ENCODE measurements at places on chromosomes 5 and 9.

GRCh38 chr9:89395931-89396710, 77.8 kb downstream of the SECISBP2 start:
- no peak for DNase-seq

GRCh38 chr9:123431581-123431980, 75.6 kb downstream of the CRB2 start:
- DNase-seq = no peak

DNA sequence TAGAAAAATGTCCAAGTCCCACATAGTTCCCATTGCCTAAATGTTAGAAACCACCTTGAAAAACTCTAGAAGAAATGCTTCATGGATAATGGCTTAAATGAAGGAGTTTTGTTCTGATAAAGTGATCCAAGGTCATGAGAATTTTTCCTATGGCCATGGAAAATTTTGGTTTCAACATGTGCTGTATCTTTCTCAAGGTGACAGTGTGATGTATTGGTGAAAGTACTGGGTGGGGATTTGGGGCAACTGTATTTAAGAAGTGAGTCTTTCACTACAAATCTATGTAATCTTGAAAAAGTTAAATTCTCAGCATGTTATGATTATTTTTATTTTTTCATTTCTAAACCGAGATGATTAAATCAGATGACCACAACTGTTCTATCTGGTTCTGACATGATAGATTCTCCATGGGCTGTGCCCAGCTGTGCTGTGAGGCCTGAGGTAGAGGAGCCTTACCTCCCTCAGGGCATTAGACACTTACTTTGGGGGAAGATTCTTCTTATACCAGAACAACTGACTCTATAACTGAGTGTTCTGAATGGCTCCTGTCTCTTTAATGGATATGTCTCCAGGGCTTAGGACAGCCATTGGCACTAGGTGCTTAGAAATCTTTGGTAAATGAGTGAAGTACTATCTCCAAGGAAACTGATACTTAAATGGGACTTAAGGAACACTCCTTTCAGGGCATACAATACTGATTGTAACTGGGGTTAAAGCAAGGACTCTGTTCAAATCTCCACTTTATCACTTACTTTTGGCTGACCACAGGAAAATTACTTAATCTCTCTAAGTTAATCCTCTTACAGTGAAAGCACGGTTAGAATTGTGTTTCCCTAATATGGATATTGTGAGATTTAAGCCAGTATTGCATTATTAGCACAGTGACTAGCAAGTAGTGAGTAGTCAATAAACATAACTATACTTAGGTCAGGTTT, 397.4 kb upstream of the MEF2C start:
- no peak for DNase-seq

GRCh38 chr5:151427258-151427657, 20.1 kb upstream of the SLC36A1 start:
- peak; percentile 30 for DNase-seq

GRCh38 chr5:62900976-62901375, 322.4 kb downstream of the LRRC70 start:
- no peak for DNase-seq

DNA sequence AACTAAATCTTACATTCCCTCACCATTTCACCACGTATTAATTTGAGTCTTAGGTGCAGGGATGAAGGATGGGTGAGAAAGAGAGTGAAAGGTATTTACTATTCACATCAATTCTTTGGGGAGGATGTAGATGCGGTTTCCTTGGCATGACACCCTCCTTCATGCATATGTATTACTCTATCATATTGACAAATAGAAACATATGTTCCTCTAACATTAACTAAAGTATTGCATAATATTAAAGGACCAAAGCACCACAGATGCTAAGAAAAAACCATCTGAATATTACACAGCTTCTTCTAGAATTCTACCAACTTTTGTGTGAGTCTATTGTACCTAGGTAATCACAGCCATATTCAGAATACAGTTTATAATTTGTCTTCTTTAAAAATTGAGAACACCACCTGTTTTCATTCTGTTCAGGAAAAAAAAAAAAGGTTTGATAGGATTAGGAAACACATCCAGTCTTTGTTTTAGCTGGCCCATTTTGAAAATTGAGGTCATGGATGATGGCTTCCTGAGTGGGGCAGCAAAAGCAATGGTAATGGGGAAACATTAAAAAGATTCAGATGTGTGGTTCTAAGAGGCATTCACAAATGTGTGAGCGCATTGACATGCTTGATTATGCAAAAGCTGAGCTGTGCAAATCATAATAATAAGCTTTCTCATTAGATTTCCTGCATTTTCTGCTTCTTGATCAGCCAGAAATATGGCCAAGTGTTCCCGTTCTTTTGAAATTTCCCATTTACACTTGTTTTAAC, 1011.5 kb upstream of the NUDT12 start:
- no peak for DNase-seq

DNA sequence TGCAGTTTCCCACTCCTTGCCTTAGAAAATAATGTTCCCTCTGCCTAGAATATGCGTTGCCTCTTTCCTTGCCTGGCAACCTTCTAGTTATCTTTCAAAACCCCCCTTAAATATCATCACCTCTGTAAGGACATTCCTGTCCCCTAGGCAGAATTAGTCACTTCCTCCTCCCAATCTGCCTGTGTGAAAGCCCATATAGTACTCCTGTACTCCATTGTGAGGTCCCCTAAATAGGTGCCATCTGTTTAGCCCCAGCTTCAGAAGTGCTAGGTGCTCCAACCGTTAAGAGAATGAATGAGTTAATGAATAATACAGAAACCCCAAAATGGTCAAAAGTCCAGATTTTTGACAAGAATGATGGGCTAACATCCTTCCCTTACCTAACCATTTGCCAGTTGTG, 181.4 kb downstream of the GDNF start:
- DNase-seq = no peak

Data from activated naive CD4-positive, alpha-beta T cell treated with anti-CD3 and anti-CD28 coated beads for 36 hours (primary cell).